GM13977 (cell line): ENCODE measurements at places on chromosomes 7 and 10.

- no peak for DNase-seq
These were observed 143.3 kb upstream of the KAT6B start for GRCh38 chr10:74683067-74683466.

DNA sequence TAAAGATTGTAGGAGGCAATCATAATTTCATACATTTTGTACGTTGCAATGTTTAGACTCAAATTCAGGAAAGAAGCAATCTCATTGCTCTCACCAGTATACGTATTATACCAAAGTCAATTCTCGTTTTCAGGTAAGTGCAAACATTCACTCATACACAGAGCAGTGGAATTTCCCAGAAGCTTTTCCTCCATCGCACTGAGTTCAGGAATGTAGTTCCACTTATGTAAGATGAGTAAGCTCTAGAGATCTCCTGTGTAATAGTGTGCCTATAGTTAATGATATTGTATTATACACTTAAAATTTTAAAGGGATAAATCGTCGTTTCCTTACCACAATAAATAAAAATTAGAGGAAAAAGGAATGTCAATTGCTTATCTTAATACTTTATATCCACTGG is 470.8 kb upstream of the KCND2 start:
- DNase-seq: no peak

- no peak for DNase-seq
These were observed 1018.0 kb upstream of the CELF2 start for GRCh38 chr10:9999627-10000026.

- DNase-seq: peak; percentile 29
These were observed at the start of gene MYO3A for GRCh38 chr10:25933653-25934608. Gene MYO3A (plus strand): TSS chr10:25934229. CDS start chr10:25952111, 17,882 bp downstream.

DNA sequence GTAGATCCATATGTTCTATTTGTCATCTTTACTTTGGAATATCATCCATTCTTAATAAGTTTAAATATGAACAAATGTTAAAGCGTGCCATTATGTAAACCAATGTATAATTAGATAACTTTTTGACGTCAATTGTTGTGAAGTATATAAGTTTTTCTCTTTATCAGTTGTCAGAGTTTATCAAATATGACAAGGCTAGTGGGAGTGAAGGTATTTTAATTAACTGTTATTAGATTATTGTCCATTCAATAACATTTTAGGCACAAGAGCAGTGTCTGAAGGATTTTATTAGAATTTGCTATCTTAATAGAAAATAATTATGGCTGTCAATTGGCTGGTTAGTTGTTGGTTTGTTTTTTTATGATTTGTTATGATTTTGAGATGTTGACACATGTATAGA is 280.6 kb downstream of the CDK14 start:
- DNase-seq: no peak

DNA sequence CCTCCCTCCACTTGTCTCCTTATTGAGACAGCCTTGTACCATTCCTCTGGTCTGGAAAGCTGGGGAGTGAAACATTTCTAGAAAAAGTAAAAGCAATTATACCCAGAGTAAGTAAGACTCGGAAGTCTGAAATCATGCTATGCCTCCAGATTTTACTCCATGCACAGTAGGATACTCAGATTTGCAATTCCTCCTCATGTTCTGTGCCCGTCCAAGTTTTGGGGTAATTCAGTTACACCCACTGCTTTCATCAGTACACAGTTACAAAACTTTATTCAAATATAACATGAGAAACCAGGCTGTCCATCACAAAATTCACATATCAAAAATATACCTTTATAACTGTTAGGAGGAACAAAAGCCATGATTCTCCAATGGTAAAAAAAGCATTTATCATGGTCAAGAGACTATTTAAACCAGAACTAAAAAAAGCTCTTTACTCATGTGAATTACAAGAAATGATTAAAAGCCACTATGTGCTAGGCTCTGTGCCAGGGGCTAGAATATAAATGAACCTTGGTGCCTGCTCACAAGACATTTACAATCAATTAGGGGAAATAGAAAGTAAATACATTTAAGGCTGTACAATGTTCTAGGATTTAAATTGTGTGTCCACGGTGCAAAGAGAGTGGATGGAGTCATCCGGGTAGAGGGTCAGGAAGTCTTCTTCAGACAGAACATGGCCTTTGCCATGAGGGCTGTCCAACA is 320.2 kb downstream of the ELMO1 start:
- DNase-seq: no peak

DNA sequence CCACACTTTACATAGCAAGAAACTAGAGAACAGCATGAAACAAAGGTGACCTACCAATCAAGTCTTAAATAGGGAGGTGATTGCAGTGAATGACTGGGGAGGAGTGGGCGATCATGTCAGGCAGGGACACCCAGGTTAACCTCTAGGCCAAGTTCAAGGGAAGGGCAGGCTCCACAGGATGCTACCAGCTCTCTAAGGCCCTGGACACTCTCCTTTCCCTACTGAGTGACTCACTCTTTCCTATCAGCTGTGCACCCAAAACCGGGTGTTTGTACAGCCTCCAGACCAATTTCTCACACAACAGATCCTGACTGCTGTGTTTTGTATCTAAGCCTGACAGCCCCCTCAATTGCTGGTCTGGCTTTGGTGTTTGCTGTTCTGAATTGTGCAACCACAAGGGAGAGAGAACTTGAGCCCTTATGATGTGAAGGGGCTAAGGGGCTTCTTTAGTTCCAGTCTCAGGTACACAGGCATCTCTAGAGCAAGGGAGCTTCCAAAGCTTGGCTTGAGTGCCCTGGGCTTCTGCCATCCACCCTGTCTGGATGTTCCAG is 107.8 kb downstream of the TBXAS1 start:
- DNase-seq: no peak

GRCh38 chr10:105644978-105645377 is 1003.9 kb downstream of the SORCS3 start:
- DNase-seq: no peak

DNA sequence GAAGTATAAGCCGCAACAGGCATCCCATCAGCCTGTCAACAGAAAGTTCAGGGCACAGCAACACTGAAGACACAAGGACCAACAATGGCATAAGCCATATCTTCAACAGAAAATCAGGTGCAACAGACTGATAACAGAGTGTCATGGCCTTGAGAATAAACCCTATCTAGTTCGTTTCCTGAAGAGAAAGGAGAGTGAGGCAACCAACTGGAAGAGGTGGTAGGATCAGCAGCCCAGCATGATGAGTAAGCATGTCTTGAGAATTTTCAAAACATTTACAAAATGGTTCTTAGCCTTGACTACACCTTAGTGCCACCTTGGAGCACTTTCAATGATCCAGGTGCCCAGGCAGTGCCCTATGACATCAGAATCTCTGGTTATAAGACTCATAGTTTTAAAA is 290.2 kb upstream of the SEMA3C start:
- DNase-seq: no peak

- no peak for DNase-seq
These were observed 78.5 kb downstream of the OAT start for GRCh38 chr10:124340033-124340760.

- DNase-seq: peak; percentile 16
These were observed 261.1 kb upstream of the CSTF2T start for GRCh38 chr10:51960494-51960895.

GRCh38 chr10:42991442-42992098 is 85.3 kb upstream of the RET start:
- no peak for DNase-seq

GRCh38 chr7:99731638-99732374 is 3.2 kb downstream of the CYP3A7 start:
- no peak for DNase-seq

GRCh38 chr7:101985057-101985902 is 167.9 kb downstream of the CUX1 start:
- peak; percentile 59 for DNase-seq

DNA sequence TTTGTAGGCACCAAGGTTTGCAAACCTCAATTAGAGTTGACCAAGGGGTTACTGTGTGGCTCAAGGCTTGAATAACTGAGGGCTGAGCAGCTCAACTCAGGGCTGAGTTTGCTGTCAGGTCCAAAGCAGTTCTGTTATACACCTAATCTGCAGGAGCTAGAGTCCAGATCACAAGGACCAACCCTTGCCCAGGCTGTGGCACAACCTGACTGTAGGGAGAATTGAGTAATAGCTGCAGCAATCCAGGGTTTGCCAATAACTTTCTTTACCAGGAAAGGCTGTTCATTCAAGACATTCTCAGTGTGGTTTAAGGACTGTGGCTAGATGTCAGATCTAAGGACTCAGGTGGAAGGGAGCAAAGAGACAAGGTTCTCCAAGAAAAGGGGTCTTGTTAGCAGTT is 115.6 kb upstream of the IMMP2L start:
- no peak for DNase-seq

- DNase-seq: no peak
These were observed 30.4 kb downstream of the VWC2 start for GRCh38 chr7:49803812-49804211.

- no peak for DNase-seq
These were observed 82.9 kb downstream of the DNAJC1 start for GRCh38 chr10:21920633-21921032.

DNA sequence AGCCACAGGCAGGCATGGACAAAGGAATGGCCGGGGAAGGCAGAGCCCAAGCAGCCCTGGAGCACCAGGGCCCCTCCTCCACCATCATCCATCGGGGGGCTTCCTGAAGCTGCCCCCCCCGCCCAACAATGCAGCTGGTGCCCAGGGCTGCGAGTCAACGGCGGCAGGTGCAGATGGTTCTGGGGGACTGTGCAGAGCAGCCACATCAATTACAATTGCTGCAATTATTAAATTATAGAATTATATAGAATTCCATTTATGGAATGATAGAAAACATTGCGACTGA is 28.3 kb downstream of the EBF3 start:
- no peak for DNase-seq

GRCh38 chr10:79285315-79286197 is 61.7 kb upstream of the PPIF start:
- DNase-seq: peak; percentile 87

DNA sequence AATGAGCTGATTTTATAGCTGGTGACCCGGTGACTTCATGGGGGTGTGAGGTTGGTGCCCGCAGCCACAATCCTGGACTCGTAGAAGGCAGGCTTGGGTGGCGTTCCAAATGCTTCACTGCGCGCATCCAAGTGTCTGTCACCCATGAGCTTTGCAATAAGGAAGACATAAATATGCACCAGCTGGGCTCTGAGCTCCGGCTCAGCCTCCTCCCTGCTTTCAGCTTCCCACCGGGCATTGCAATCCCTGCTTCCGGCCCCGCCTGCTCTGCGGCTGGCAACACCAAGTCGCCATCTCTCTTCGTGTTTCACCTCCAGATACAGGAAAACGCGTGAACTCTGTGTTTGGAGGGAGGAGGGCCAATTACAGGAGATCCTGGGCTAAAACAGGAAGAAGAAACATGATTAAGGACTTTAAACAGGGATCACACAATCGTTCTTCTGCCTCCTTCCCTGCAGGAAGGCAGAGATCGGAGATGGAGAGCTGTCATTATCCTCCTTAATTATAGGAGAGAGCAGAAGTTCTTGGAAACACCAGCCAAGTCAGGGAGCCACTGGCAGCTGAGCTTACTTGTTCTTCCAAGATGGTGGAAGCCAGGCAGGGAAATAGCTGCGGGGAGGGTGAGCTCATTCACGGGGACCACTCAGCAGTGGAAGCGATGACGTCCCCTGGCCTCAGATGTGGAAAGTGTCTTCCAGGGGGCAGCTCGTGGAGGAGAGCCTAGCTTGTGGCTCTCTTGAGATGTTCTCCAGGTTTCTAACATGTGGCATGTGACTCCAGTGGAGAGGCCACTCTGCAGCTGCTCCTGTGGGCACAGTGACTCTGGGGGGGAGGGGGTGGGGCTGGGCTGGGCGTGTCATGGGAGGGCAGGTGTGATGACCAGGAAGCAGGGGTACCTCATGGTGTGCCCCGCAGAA is 134.9 kb downstream of the CAMK1D start:
- no peak for DNase-seq

DNA sequence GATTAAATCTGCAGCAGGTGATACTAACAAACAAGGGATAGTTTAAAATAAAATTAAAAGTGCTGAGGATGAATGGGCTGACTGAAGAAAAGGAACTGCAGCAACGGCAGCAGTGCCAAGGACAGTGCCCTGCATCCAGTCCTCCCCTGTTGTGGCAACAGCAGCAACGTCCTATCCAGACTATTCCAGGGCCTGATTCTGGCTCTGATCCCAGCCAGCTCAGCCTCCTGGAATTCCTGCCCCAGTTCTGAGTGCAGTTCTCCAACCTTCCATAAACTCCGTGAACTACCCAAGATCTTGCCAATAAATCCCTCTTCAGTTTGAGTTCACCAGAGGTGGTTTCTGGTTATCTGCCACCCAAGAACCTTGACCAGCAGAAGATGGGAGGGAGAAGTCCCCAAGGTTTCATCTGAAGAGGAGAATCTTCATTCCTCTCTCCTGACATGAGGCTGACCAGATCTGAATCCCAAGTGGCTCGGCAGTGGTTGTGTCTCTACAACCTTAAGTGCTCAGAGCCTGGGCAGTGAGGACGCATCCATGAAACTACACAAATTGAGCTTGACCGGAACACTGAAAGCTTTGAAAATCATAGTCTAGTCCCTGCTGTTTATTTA is 115.8 kb downstream of the SORBS1 start:
- no peak for DNase-seq

DNA sequence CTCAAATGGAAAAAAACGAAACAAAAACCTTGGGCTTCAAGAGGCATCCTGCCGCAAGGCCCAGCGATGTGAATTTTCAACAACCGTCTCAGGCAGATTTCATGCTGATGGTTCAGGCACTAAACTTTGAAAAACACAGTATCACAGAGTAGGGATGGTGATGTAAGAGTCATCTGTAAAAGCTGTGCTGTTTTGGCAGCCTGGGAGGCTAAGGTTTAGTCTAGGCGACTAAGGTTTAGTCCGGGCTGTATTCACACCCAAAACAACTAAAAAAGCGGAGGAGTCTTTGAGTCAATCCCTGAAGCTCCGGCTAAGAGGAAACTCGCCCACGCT is 420 bp upstream of the MINPP1 start:
- DNase-seq: no peak

DNA sequence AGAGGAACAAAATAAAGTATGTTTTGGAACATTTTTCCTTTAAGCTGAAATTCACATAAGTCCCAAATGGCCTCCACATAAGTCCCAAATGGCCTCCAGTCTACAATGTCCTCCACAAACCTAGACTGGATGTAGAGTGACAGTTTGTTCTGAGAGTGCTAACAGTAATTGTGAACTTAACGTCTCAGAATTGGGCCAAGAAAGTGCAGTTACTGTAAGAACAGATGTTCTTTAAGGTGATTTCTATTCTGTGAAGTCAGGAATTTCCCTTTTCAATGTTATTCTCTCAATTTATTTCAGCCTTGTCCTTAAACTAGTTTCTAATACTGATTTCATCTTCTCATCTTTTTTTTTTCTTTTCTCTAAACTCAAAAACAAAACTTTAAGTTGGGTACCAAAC is 188.7 kb upstream of the SEMA3E start:
- peak; percentile 6 for DNase-seq

DNA sequence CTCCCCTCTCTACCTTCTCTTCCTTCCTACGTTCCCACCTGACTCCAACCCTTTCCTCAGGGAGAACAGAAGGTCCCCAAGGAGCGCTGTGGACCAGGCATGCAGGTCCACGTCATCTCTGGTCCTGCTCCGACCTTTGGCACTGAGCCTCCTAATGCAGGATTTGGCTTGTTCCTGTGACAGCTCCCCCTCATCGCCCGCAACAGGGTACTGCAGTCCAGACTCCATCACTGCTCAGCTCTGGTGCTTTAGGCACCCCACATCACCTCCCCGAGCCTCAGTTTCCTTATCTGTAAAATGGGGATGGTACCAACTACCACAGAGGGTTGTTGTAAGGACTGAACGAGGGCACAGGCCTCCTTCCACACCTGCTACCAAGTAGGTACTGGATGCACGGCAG is 54.6 kb downstream of the FHIP2A start:
- DNase-seq: no peak
